ENCODE measurements at places on chromosomes 3 and 15.

GRCh38 chr3:28316226-28316625, 32.3 kb upstream of the ZCWPW2 start:
- no peak for DNase-seq

DNA sequence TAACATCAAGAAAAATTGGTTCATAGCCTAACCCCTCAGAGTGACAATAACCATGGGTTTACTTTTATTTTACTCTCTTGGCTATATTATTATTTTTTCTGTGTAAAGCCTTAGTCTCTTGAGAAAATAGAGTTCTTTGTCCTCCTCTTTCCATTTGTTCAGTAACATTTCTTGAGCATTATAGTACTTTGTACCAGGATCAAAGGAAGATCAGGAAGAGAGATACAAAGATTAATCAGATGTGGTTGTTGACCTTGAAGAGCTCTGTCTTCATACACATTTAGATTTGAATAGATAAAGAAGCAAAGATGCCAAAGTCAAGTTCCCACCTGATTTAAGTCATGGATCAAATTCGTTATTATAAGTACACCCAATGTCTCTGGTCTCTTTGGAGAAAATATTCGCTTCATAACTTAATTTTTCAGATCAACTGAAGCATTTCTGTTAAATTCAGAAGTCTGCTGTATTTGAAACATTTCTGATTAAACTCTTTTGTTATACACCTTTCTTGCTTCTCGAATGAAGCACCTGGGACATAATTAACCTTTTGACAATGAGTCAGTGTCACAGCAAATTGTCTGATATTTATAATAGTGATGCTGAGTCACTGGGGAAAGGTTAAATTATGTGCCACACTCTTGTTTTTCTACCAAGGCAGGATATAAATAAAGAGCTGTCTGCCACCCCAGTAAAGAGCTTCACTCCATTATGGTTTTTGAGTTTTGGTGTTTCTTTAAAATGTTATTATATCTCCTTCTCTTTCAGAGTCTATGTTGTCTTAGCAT, 100.2 kb downstream of the GHSR start:
- DNase-seq: no peak

DNA sequence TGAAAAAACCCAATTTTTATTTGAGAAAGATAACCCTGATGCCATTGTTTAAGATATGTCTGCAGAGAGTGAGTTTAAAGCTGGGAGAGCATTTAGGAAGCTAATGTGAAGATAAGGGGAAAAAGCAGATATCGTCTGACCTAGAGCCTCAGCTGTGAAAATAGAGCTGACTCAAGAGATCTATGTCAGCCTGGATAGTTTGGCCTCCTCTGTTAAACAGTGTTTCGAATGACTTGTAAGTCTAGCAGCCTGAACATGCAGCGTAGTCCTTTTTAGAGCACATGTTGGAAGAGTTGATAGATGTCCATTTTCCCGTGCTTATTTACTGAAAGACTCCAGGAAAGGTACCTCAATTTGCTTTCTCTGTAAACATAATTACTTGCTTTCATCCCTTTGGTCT, 48.1 kb downstream of the ALCAM start:
- DNase-seq: no peak

DNA sequence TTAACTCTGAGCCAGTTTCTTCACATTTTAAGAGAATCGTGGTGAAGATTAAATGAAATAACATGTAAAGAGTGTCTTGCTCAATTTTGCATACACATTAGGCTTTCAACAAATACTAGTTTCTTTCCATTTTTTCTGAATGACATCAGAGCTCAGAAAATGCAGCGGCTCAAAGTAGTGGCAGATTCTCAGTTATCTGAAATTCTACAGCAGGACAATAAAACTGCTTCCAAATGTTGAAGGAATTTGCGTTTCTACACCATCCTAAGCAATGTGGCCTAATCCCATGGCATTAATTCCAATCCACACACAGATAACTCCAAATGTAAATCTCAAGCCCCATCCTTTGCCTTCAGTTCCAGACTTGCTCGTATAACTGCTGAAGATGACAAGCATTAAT, 115.8 kb downstream of the PLCH1 start:
- DNase-seq: no peak

DNA sequence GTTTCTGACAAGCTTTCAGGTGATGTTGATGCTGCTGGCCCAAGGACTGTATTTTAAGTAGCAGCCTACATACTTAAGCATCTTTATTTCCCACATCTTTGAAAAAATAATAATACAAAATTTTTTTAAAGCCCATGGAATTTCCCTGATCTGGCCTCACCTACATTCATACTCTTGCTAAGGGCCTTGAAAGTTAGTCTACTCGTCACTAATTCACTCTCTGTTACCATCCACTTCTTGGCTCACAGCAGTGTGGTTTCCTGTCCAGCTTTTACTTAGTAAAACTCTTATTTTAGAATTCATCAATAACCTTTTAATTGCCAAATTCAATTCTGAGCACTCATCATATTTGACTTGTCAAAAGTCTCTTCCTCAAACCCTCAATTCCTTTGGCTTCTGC, 59.3 kb upstream of the CRTC3 start:
- DNase-seq: no peak

GRCh38 chr3:8204853-8205650, 296.6 kb upstream of the LMCD1 start:
- DNase-seq: no peak

GRCh38 chr3:136247855-136248590, 2.1 kb upstream of the PCCB start:
- no peak for DNase-seq

DNA sequence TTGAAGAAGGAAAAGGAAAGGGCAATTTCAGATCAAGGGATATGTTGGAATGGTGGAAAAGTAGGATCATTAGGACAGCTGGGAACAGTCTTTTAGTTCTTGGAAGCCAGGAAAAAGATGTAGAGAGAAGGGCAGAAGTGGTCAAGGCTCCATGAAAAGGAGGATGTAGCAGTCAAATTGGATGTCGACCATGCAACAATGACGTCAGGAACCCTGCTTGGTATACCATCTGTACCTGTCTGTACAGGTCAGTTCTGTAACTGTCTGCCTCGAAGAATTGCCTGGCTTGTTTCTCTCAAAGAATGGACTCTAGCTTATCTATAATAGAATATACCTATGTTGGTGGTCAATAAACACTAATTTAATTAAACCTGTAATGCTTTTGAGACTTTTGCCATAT, 157.8 kb upstream of the SGO1 start:
- no peak for DNase-seq

- DNase-seq: no peak
Observed at GRCh38 chr3:134333522-134334181, 40.6 kb downstream of the AMOTL2 start.

DNA sequence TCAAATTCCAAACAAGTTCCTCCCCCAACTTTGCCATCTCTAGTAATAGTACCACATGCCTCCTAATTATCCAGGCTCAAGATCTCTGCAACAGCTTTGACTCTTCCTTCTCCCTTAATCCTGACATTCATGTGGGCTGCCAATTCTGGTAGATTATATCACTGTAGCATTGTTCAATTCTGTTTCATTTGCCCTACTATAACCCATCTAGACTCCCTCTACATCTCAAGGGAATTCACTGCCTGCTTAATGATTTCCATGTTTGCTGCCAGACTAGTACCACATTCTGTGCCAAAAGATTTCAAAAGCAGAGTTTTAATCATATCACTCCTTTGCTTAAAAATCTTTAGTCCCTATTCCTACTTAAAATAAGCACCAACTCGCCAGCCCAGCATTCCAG, 34.6 kb upstream of the PPIB start:
- no peak for DNase-seq

GRCh38 chr15:49978121-49978520, 140.9 kb downstream of the ATP8B4 start:
- DNase-seq: no peak

- no peak for DNase-seq
Observed at GRCh38 chr3:65094723-65095122, 406.9 kb upstream of the ADAMTS9 start.

- no peak for DNase-seq
Observed at GRCh38 chr15:95845862-95846515, 484.5 kb upstream of the NR2F2 start.

DNA sequence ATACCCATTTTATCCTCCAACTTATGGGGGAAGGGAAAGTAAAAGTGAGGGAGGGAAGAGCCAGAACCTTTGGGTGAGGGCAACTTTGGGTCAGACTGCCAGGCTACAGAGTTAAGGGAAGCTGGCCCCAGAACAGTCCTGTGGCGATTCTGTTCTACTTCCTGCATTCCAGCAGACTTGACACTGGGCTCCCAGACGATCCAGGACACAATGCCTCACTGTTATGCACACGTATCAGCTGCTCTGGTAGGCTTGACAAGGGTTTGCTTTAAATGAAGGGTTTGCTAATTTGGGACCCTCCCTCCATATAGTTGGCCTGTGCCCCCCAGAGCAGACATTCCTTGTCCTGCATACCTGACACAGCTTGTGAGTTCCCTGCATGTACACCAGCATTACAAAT, 10.7 kb downstream of the GORASP1 start:
- no peak for DNase-seq

DNA sequence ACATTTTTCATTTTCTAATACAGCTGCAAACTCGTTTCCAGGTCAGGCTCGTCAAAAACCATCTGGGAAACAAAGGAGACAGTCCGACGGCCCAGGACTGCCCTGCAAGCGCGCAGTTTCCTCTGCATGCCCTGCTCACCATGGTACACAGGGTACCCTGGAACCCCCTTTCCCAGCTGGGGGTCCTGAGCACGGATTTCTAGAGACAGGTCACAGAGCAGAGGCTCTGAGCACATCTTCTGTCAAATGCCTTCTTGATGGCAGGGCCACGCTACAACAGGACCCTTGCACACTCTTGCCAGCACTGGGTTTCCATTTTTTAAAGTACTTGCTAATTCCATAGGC, 8.1 kb downstream of the ZXDC start:
- no peak for DNase-seq

GRCh38 chr3:128309026-128309425, 155.7 kb downstream of the EEFSEC start:
- DNase-seq: no peak

DNA sequence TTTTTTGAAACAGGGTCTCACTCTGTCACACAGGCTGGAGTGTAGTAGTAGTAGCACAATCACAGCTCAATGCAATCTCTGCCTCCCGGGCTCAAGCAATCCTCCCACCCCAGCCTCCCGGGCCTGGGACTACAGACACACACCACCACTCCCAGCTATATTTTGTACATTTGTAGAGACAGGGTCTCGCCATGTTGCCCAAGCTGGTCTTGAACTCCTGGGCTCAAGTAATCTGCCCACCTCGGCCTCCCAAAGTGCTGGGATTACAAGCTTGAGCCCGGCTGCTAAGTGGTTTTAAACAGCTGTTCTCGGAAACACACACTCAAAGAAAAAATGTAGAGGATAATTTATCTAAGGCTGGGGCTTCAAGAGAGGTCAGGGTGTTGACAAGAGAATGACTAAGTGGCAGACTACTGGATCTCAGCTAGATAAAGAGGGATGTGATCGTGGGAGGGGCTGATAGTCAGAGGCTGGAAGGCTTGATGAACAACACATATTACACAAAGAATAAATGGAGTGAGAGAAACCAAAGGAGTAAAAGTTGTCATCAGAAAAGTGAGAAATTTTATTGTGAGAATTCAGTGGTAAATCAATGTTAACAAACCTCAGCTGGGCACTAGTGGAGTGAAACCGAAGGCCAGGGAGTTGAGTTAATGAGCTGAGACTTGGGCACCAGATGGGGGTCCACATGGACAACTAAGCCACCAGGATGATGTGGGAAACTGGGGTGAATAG, 6.7 kb downstream of the CCR5AS start:
- DNase-seq: no peak

DNA sequence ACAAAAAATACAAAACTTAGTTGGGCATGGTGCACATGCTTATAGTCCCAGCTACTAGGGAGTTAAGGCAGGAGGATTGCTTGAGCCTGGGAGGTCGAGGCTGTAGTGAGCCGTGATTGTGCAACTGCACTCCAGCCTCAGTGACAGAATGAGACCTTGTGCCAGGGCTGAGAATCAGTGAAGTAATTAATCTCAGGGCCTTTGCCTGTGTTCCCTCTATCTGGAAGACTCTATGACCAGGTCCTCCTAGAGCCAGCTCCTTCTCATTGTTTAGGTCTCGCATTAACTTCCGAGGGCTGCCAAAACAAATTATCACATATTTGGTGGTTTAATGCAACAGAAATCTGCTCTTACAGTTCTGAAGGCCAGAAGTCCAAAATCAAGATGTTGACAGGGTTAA, 41.4 kb upstream of the FLNB start:
- DNase-seq: no peak

DNA sequence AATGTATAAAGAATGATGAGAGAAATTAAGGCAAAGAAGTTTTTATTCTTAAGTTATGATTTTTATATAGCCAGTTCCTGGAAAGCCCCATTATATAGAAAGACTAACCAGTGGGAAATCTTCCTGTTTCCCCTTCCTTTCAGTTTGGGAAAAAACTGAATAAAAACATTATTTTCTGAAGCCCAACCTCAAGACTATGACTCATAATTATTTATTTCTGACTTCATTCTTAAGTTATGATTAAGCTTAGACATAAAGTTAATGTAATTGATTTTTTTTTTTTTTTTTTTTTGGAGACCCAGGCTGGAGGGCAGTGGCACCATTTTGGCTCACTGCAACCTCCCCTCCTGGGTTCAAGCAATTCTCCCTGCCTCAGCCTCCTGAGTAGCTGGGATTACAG, 55.8 kb downstream of the TRPC1 start:
- DNase-seq: no peak

DNA sequence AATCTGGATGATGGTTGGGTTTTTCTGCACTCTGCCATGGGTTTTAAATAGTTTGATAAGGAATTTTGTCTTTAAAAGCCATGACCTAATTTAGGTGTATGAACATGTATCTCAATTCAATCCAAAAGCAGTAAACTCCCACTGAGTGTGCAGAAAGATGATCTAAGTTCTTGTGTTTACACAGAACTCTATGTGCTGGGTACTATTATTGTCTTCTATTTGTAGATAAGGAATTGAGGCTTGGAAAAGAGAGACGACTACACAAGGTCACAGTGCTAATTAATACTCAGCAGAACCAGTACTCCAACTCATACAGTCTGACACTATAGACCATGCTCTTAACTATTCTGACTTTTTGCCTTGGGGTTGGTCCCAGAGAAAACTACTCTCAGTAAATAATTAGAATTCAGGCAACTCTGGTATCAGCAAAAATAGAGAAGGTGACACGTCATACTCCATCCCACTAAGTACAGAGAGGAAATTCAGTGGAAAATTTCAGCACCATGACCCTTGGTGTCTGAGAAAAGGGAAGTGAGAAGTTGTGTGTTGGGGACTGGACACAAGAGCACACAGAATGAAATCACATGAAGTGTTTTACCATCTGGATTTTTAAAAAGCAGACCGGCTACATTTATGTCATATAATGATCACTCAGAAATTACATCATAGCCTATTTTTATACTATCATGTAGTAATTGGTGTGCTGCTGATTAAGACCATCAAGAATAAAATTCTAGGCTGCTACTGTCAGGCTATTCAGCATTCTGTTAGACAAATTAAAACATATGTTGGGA, 18.3 kb upstream of the MYH15 start:
- no peak for DNase-seq

Data from activated CD4-positive, CD25-positive, alpha-beta regulatory T cell (primary cell).